ENCODE measurements at places on chromosomes 1 and 21.

- DNase-seq, result no peak
These were observed 6.8 kb downstream of the ARV1 start for GRCh38 chr1:230985711-230986110.

GRCh38 chr1:155678027-155678426, 10.5 kb downstream of the YY1AP1 start:
- no peak for DNase-seq

GRCh38 chr1:224543453-224543852, 72.7 kb upstream of the CNIH3 start:
- DNase-seq, result no peak

DNA sequence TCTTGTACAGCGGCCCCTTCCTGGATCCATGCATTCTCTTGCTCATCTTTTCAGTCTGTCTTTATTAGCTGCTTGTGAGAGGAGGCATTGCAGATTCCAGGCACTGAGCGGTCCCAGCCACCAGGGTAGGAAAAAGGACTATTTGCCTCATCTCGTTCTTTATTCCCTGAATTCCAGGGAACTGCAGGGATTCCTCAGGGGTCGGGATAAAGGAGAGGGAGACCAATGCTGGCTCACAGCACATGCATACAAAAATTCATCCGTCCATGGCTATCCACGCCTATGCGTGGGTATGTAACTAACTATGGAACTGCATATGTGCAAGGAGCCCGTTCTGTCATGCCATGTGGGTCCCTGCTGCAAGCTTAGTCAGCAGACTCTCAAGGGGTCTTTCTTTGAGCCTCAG, 879 bp upstream of the PLPPR5 start:
- DNase-seq, result no peak

All from KG1 (cell line).